Glutamatergic neuron (in vitro differentiated cells): ENCODE measurements at places on chromosomes 7 and 10. TPM values are rescaled to one million over a fixed set of nuclear protein-coding genes. Genes with fewer than 3 reads are reported as not detected.
A peak's percentile ranks its signal among the peaks of the same experiment; 100 is the strongest.

DNA sequence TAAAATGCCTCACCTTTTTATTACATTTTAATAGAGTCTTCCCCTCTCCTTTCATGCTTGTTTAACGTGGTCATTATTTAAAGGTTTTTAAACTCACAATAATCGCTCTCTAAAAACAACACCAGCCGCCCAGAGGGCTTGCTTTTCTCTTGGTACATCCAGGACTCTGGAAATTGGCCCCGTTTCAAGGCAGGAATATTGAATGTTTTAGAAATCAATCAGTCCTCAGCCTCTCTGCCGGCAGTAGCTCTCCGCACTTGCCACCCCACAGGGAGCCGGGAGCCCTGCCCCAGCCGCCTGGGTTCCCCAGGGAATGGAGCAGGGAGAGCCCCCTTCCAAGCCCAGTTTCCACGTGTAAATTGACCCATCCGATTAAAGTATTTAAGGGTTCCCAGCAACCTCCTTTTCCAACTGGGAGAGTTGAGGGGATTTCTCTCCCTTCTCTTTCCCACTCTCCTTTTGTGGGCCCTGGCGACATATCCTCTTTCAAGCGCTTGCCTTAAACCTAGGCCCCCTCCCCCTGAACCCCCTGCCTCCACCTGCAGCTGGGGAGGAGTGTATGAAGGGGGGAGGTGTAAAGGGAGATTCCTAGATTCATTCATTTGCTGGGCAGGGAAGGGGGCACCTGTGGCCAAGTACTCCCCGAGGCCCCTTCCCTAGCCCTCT lies 1.9 kb downstream of the FGF8 start:
- no peak overlapping the region for H3K27ac ChIP-seq
- H3K4me1 ChIP-seq, result peaks cover 25% of the 10 kb centered on the region
- peak overlapping the region; percentile 75 for H3K4me3 ChIP-seq
- peaks cover 23% of the 10 kb centered on the region for H3K27me3 ChIP-seq

DNA sequence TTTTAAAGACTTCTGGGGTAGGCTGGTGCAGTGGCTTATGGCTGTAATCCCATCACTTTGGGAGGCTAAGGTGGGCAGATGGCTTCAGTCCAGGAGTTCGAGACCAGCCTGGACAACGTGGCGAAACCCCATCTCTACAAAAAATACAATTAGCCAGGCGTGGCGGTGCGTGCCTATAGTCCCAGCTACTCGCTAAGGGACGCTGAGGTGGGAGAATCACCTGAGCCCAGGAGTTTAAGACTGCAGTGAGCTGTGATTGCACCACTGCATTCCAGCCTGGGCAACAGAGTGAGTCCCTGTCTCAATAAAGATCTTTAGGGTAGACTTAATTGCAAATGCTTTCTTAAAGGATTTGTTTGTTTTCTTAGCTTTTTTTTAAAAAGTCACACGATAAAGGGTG lies 29.3 kb downstream of the PTPN12 start:
- no peaks in the 10 kb centered on the region for H3K27me3 ChIP-seq
- DNase-seq, result no peak
- H3K4me1 ChIP-seq, result peaks cover 11% of the 10 kb centered on the region
- H3K4me3 ChIP-seq, result no peak overlapping the region

Gene SPDYE2B
- not detected for total RNA-seq

Gene ARL4A
- total RNA-seq, result 12.3 TPM

Gene SUFU
- total RNA-seq, result 19.9 TPM

Gene FXYD4
- not detected for total RNA-seq

DNA sequence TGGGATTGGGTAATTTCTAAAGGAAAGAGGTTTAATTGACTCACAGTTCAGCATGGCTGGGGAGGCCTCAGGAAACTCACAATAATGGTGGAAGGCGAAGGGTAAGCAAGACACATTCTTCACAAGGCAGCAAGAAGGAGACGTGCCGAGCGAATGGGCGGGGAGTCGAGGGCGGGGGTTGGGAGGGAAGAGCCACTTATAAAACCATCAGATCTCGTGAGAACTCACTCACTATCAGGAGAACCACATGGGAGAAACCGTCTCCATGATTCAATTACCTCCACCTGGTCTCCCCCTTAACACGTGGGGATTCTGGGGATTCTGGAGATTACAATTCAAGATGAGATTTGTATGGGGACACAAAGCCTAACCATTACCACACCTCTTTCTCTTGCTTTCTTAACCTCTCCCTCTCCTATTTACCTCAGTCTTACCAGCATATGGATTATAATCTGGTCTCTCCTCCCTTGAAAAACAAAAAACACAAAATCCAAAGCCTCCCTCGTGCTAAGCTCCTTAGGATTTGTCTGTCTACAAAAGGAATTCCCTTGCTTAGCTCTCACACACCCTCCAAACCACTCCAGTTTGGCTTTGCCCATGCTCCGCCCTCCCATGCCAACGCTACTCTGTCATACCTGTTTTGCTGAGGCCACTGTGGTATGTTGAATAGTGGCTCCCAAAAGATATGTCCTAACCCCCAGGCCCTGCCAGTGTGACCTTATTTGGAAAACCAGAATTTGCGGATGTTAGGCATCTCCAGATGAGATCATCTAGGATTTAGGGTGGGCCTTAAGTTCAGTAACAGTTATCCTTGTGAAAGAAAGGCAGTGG lies 19.6 kb upstream of the EFCAB10 start:
- no peak overlapping the region for H3K27ac ChIP-seq
- peaks cover 6% of the 10 kb centered on the region for H3K36me3 ChIP-seq
- H3K27me3 ChIP-seq, result no peaks in the 10 kb centered on the region
- no peak for DNase-seq

GRCh38 chr10:58219875-58220274 lies 47.8 kb downstream of the IPMK start:
- no peak for DNase-seq
- no peaks in the 10 kb centered on the region for H3K4me1 ChIP-seq
- H3K4me3 ChIP-seq, result no peak overlapping the region
- H3K36me3 ChIP-seq, result no peaks in the 10 kb centered on the region

DNA sequence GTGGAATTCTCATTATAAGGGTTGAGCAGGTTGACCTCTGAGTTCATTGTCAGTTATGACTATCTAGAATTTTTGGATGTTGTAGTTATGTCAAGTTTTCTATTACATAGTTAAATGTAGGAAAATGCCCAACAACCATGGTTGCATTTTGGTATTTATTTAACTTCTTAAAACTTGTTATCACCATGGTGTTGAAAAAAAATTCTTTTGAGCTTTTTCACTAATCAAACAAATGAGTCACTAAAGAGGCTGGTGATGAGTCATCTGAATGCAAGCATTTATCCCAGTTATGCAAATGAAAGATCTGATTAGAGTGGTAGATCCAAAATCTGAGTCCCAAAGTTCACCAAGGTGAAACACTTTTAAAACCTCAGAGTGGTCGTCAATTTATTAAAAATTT lies 624.7 kb upstream of the IGFBP3 start:
- H3K27me3 ChIP-seq, result peaks cover 3% of the 10 kb centered on the region
- H3K4me1 ChIP-seq, result no peaks in the 10 kb centered on the region
- DNase-seq, result no peak
- no peak overlapping the region for H3K27ac ChIP-seq
- no peak overlapping the region for H3K4me3 ChIP-seq
